ENCODE measurements at places on chromosomes 11 and 22. TPM values are rescaled to one million over a fixed set of nuclear protein-coding genes. Genes with fewer than 3 reads are reported as not detected.

DNA sequence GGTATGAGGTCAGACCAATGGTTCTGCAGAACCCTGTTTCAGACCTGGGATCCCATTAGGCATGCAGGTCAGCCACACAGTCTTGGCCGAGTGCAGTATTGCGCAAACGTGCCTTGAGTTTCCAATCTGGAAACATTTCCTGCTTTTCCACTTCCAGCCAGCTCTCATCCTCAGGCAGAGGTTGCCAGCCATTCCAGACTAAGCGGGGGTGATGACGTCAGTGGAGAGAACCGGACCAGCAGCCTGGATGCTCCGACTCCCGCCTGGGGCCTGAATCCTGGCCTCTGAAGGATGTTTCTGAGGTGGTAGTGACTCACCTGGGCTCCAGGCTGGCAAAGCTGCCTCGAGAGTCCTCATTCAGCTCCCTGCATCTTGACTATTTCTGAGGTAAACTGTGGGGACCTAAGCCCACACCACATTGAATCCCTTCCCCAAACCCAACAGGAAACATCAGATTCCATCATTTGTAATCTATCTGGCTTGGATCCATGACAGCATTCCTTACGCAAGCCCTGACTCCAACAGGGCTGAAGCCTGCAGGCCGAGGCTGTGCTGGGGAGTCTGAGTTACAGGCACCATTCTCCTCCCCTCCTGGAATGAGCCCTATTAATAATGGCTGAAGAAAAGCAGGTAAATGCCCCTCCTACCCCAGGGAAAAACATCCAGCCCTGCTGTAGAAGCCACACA lies 83.0 kb downstream of the ABTB2 start:
- H3K4me3 ChIP-seq: no peak overlapping the region
- peak overlapping the region; percentile 77 for H3K27ac ChIP-seq
- peaks cover 3% of the 10 kb centered on the region for H3K4me1 ChIP-seq
- DNase-seq: peak; percentile 98
- no peaks in the 10 kb centered on the region for H3K27me3 ChIP-seq

- H3K27ac ChIP-seq: peak overlapping the region; percentile 15
- peaks cover 4% of the 10 kb centered on the region for H3K4me1 ChIP-seq
- H3K4me3 ChIP-seq: no peak overlapping the region
- no peaks in the 10 kb centered on the region for H3K36me3 ChIP-seq
Measured at GRCh38 chr11:111327908-111328624, 29.7 kb downstream of the POU2AF3 start.

DNA sequence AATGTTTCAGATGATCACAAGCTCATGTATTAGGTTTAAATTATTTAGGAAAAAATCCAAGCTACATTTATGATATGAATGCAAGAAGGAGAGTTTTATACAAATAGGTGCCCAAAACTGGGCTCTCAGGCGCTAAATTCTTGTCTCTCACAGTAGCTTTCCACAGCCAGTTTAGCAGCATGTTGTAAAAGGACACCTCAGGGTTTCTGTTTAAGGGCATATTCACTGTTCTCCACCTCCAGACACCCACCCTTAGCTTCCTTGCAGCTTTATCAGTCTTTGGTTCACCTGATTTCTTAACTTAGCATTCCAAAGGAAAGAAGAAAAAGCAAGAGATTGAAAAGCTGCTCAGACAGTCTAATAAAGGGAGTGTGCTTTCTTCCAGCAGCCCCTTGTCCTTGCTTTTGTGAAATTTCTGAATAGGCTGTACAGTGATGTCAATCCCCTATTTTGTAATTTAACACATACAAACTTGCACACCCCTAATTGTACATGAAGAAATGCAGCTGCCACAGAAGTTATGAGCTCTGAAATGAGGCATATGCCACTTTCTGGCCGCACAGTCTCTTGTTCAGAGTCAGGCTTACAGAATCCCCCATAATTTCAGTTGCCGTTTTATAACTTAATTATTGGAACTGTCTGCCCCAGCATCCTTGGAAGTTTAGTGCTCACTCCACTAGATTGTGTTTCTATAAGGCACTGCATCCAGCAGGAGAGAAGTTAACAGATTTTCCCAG lies 262.1 kb downstream of the DDX10 start:
- no peak overlapping the region for H3K4me3 ChIP-seq
- H3K36me3 ChIP-seq: no peaks in the 10 kb centered on the region
- H3K27me3 ChIP-seq: no peaks in the 10 kb centered on the region
- H3K27ac ChIP-seq: no peak overlapping the region
- no peak for DNase-seq

GRCh38 chr22:19514831-19515565 lies 9.2 kb downstream of the CLDN5 start:
- H3K27ac ChIP-seq: no peak overlapping the region
- H3K36me3 ChIP-seq: no peaks in the 10 kb centered on the region
- no peak for DNase-seq
- H3K4me3 ChIP-seq: no peak overlapping the region
- H3K27me3 ChIP-seq: no peaks in the 10 kb centered on the region
- no peaks in the 10 kb centered on the region for H3K4me1 ChIP-seq

DNA sequence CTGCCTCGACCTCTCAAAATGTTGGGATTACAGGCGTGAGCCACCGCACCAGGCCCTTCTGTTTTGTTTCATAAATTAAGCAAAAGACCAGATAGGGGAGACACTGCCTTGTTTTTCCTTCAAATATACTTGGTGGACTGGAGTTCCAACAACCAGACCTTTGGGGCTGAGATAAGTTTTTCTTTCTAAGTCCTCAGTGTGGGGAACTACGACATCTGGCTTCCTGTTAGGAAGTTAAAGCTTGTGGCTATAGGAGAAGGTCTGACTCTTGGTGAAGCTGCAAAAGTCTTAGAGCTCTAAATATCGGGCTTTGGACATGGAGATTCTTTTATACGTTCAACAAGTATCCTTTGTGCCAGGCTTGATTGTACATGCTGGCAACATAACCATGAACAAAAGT lies 64.1 kb upstream of the EED start:
- no peaks in the 10 kb centered on the region for H3K36me3 ChIP-seq
- no peak overlapping the region for H3K27ac ChIP-seq
- no peak for DNase-seq
- no peaks in the 10 kb centered on the region for H3K4me1 ChIP-seq

Gene MUC15
- total RNA-seq: 4.1 TPM

Gene MMP8
- total RNA-seq: not detected

Gene TMPRSS13
- 1.2 TPM for total RNA-seq
